ENCODE measurements at places on chromosomes 1 and 21.

DNA sequence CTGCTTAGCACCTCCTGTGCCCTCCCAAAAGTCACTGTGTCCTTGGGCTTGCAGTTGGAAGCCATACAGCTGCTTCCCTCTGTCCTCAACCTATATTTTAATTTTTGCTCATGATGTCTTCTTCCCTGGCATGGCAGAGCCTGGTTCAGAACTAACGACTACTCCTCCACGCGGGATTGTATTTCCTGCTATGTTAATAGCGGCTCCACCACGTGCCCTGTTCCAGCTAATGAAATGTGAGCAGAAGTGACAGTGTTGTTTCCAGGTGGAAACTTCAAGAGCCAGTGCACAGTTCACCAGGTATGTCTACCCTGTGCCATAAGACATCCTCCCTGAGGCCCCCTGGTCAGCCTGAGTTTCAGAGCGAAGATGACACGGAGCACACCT is 52.1 kb downstream of the DHRS3 start:
- DNase-seq, result no peak

DNA sequence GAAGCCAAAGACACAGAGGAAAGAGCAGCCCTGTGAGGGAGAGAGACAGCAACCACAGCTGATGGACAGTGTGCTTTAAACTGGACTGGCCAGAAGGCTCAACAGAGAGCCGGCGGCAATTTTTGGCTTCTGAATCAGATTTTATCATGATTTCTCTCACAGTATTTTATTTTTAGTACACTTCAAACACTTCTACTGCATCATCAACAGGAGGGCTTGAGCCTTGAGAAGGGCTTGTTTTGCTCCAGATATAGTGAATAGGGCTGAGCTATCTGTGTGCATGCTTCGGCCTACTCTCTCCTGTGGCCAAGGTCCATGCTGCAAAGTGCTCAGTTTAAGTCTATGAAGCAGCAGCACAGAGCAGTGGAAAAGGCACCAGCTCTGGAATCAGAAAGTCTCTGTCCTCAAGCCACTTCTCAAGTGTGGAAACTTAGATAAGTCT is 33.3 kb downstream of the ADCY10 start:
- no peak for DNase-seq

DNA sequence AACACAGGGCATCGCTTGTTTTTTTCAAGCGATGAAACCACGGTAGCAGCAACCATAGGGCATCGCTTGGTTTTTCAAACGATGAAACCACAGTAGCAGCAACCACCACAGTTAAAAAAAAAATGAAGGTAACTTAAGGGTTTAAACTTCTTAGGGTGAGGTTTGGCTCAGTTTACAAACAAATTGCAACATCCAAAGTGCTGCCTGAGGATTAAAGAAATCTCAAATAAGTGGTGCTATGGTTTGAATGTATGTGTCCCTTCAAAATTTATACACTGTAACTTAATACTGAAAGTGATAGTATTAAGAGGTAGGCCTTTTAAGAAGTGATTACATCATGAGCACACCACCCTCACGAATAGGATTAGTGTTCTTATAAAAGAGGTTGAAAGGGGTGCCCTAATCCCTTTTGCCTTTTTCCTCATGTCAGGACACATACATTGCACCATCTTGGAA is 6.4 kb upstream of the GBP5 start:
- peak; percentile 43 for DNase-seq

GRCh38 chr1:153355445-153356071 is 2.1 kb upstream of the S100A9 start:
- DNase-seq, result peak; percentile 72

- DNase-seq, result peak; percentile 67
These were observed 179.3 kb downstream of the ETS2 start for GRCh38 chr21:38984982-38985567.

- no peak for DNase-seq
These were observed 674.6 kb downstream of the PTPRC start for GRCh38 chr1:199313444-199313843.

GRCh38 chr1:178986204-178986603 is 39.5 kb upstream of the FAM20B start:
- DNase-seq, result no peak

- DNase-seq, result no peak
These were observed 21.9 kb downstream of the PUM1 start for GRCh38 chr1:31043631-31044030.
